Brain (organoid and tissue), 16 donors: ENCODE measurements at places on chromosomes 13 and 19.
A peak's percentile ranks its signal among the peaks of the same experiment; 100 is the strongest.

DNA sequence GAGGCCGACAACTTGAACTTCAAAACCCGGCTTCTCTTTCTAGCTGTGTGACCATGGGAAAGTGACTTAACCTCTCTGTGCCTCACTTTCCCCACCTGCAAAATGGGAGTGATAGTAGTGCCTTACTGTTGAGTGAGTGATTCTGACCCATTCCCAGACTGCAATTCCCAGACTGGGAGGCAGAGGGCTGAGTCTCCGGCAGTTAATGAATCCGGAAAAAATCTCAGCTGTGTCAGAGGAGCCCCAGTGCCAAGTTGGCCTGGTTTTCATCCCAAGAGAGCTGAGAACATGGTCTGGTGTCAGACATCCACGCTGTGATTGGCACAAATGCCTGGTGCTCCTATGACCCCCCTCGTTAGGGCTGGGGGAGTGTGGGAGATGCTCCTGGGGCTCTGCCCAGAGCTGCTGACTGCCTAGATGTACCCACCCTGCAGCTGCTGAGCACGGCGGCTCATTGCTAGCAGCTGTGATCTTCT is 50.0 kb downstream of the PIN1 start:
- peak; percentile 72 for DNase-seq

DNA sequence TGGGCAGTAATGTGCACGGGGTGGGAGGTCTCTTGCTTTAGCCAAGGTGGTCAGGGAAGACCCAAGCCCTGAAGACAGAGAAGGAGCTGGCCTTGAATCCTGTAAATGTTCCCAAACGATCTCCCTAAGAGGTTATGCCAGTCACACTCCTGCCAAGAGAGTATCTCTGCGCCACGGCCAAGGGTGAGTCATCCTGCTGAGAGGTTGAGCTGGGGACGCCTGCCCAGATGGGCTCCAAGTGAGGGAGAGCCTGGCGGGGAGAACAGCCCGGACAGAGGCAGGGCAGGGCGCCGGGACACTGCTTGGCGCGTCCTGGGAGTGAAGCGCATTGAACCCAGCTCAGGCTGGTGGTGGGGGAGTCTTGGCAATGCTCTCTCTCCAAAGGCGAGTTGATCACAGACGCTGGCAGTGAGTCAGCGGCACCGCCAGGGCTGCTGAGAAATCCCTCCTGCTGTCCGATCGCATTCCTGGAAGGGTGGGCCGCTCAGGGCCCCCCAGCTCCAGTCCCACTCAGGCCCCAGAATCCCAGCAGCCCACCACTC is 16.4 kb downstream of the SULT2B1 start:
- peak; percentile 16 for DNase-seq

GRCh38 chr13:69947582-69947981 is 160.0 kb upstream of the ATXN8OS start:
- DNase-seq, result no peak

DNA sequence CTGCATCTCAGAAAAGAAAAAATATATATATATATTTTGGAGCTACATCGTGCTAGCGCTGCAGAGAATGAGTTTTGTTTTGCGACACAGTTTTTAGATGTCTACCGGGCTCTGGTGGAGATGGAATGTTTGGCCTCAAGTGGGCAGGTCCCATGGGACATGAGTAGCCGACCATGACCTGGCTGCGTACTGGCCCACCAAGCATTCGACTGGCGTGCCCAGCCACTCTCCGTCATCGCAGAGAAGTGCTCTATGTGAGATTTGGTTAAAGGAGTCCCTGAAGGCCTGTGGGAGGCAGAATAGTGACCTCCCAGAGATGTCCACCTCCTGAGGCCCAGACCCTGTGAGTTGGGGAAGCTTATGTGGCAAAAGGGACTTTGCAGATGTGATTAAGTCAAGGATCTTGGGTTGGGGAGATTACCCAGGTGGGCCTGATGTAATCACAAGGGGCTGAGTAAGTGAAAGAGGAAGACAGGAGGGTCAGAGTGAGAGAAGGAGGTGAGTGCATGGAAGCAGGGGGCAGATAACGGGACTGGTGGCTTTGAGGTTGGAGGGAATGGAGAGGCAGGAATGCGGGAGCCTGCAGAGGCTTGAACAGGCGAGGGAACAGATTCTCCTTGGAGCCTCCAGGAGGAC is 821 bp upstream of the LILRB4 start:
- DNase-seq, result no peak

GRCh38 chr19:19049406-19049805 is 14.4 kb upstream of the SLC25A42 start:
- no peak for DNase-seq

- no peak for DNase-seq
These were observed 535.8 kb downstream of the KCTD12 start for GRCh38 chr13:76350399-76350798.

- DNase-seq, result no peak
These were observed 110.6 kb downstream of the STARD13 start for GRCh38 chr13:33174931-33175330.

- DNase-seq, result no peak
These were observed 120.3 kb upstream of the SERTM1 start for GRCh38 chr13:36553491-36553890.

GRCh38 chr19:14081797-14082674 is 3.5 kb downstream of the C19orf67 start:
- DNase-seq, result no peak

DNA sequence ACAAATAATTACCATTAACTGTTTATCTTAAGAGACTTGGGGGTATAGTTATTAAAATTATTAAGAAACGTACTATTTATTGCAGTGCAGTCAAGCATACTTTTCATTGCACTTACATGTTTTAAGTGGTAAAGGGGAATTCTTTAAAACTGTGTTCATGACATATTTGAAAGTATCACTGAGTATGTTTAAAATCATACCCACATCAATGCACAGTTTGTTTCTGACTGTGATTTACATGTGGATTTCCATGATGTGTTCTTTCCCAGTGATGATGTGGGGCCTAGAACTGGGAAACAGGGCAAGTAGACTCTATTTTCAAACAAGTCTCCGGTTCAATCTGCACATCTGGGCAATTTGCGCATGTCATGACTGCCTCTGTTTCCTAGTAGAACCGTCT is 340.5 kb upstream of the OBI1 start:
- DNase-seq, result no peak

GRCh38 chr13:34243403-34243802 is 425.5 kb downstream of the RFC3 start:
- DNase-seq, result peak; percentile 31

DNA sequence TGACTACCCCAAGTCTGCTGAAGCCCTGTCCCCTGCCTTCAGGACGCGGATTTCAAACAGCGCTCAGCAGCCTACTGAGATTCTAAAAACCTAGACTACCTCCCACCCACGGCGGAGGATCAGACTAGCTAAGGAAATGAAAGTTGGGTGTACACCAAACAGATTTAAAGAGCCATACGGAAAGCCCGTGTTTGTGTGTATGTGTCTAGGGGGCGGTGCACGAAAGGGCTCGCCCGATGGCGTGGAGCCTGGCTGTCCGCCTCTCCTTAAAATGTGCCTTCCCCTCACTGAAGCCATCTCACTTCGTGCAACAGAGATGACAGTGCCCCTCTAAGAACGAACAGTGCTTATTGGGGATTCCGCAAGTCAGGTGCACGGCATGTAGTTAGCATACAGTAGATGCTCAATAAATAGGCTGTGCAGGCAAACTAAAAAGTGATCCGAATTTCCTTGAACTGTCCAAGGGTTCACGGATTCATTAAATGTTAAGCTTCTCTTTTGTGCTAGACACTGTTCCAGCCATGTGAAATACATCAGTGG is 639 bp downstream of the LENG1 start:
- DNase-seq, result no peak

- no peak for DNase-seq
These were observed 24.2 kb upstream of the C13orf46 start for GRCh38 chr13:113997845-113998751.

GRCh38 chr13:24512197-24512907 is at the start of gene PARP4:
TSS of gene PARP4 (minus strand) at chr13:24512778. CDS start at chr13:24503776, 9,002 bp downstream.
- DNase-seq, result peak; percentile 72

- DNase-seq, result no peak
These were observed 9.9 kb downstream of the TNFRSF19 start for GRCh38 chr13:23579896-23580683.

GRCh38 chr19:6010107-6010506 is 32.2 kb upstream of the RANBP3 start:
- DNase-seq, result no peak

DNA sequence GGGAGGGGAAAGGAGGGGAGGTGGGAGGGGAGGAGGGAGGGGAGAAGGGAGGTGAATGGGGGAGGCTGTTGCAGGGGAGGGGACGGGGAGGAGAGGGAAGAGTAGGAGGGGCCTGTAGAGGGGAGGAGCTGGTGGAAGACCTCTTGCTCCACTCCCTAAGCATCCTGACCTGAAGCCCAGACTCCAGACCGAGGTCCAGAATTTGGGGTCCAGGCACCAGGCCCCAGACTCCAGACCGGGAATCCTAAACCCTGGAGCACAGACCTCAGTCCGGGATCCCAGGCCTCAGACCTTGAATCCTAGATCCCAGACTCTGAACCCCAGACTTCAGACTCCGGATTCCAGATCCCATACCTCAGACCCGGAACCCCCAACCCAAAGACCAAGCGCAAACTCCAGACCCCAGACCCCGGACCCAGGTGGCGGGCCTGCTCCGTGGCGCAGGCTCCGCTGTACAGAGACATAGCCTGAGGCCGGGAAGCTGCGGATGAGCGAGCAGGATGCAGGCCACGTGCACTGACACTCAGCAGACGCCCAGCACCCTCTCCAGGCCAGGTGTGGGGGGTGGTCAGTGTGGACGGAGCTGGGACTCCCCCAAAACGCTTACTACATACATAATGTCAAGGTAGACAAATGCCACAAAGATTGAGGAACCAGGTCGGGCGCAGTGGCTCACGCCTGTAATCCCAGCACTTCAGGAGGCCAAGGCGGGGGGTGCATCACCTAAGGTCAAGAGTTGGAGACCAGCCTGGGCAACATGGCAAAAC is 710 bp upstream of the BTBD2 start:
- peak; percentile 80 for DNase-seq

- peak; percentile 57 for DNase-seq
These were observed 35.1 kb downstream of the RASA3 start for GRCh38 chr13:114097212-114097892.

GRCh38 chr13:27928353-27928804 is 8.6 kb downstream of the PDX1 start:
- DNase-seq, result no peak

GRCh38 chr13:42883771-42884467 is 102.5 kb downstream of the FAM216B start:
- DNase-seq, result peak; percentile 67

GRCh38 chr19:8209462-8210378 is 550 bp downstream of the CERS4 start:
- peak; percentile 41 for DNase-seq

DNA sequence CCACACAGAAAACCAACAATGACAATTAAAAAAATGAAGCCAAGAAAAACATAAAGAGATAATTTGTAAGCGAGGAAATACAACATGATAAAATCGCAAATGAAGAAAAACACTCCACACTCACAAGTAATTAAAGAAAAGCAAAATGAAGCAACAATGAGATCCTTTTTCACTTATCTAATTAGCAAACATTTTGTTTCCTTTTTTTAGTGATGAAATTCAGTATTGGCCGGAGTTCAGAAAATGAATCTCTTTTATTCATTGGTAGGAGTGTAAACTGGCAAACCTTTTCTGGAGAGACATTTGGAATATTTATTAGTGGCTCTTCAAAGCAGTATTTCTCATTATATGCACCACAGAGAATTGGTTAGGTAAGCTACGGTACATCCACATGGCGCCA is 70.6 kb upstream of the POMP start:
- DNase-seq, result no peak

GRCh38 chr19:1312767-1313694 is 27.4 kb downstream of the EFNA2 start:
- no peak for DNase-seq

DNA sequence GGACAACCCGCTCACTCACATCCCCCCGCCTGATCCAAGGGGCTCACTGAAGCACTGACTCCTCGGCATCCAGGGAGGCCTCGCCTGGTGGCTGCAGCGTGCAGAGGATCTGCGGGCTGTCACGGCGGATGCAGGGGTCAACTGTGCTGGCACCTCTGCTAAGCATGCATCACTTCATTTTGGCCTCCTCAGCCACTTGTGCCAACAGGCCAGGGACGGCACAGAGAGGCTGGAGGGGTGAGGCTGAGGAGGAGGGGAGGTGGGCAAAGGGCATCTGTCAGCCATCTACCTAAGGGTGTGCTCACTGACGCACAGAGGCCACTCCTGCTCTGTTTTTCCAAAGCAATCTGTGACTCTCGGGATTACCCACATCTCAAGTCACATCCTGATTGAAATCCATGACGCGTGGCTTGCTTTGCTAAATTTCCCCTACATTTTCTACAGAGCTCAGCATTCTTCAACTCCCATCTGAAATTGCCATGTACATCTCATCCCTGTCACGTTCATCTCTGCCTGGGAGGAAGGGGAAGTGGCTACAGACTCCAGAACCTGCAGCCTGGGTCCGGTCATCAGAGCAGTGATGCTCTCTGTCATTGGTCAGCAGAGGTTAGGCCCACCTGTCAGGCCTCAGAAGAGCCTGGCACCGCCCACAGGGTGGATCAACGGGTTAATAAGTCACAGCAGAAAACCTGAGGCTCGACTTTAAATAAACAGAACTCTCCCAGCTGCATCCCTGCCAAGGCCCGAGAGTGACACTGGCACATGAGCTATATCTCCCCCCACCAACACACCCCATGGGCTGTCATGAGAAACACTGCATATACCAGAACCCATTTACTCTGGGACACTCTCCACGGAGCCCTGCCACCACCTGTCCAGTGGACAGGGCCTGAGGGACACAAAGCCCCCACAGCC is 17.6 kb downstream of the ELL start:
- peak; percentile 46 for DNase-seq

- DNase-seq, result no peak
These were observed at the start of gene PDE4C for GRCh38 chr19:18225702-18226468. TSS of gene PDE4C (minus strand) at chr19:18226438. CDS start at chr19:18226415, 23 bp downstream.

GRCh38 chr13:73324842-73325722 is 266.3 kb downstream of the KLF5 start:
- no peak for DNase-seq

DNA sequence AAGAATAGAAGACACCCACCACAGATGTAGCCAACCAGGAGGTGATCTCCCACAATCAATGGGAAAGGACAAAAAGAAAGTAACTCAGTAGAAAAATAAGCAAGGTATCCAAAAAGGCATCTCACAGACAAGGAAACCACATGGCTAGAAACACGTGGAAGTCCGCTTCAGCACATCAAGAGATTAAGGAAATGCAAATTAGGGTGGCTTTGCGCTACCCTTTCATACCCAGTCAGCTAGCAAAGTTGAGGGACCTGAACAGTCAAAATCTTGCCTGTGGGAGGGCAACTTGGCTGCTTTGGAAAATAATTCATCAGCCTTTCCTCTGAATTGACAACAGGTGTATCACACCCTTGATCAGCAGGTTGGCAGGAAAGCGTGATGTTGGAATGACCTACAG is 11.6 kb upstream of the UQCR11 start:
- DNase-seq, result no peak

DNA sequence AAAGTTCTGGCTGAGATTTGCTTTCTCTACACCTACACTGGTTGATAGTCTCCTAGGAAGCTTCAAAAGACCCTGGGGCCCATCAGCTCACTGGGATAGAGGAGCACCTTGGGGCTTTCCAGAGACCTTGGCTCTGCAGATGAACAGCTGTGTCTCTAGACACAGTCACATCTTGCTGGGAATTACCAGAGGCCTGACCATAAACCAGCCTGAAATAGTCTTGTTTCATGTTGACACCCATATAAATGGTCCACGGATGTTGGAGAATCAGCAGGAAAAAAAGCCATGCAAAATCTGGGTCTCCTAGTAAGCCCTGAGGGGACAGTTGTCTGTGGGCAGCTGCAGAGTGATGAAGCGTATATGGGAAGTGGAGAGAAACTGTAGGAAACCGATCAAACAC is 207.6 kb downstream of the DNAJC15 start:
- DNase-seq, result no peak
